ENCODE measurements at places on chromosomes 3 and 15.
A peak's percentile ranks its signal among the peaks of the same experiment; 100 is the strongest.

- no peak for DNase-seq
Measured at GRCh38 chr3:183161552-183162336, 790 bp downstream of the LAMP3 start.

DNA sequence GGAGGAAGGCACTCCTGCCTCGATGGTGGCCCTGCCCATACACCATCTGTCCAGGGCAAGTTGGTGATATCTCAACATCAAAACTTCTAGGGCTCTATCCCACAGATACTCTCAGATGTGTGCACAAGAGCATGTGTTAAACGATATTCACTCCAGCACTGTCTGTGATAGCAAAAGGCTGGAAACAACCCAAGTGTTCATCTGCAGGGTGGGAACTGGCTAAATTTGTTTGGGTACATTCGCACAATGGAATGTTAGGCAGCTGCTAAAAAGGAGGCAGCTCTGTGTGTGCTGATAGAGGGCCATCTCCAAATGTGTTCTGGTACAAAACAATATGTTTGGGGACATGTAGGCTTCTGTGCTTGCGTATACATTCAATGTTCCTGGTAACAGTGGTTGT lies 19.8 kb downstream of the IGDCC4 start:
- DNase-seq, result no peak

DNA sequence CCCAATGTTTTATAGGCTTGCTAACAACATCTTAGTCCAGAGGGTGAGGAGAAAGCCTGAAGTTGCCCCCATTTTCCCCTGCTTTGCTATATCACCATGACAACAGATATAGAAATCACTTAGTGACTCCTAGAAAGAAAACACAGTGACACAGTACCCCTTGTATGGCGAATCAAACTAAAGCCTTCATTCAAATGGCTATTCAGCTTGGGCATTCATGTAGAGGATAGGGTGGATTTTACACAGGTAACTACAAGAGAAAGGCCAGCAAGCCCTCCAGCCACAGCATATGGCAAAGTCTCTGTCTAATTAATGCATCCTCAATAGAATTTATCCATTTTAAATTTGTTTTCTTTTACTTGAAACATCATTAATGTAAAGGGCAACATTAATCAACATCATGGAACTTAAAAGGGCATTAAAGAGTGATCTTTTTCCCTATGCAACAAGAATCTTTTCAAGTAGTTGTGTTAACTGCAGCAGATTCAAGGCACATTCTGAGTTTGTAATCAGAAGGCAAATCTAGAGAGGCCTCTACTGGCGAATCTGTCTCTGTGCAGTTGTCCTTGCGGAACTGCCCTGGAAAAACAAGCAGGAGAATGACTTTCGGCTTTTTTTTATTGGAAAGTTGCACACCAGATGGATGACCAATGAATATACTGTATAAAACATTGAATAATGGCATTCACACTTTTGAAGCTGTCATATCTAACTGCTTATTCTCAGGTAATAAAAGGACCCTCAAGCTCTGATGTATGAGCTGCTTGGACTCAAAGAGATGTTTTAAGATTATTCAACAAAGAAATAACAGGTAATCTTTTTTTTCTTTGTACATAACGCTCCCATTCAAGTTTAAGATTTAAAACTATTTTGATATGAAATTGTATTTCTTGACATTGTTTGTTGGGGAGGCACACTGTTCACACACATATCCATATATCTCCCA lies 621.7 kb upstream of the AGTR1 start:
- DNase-seq, result peak; percentile 20

DNA sequence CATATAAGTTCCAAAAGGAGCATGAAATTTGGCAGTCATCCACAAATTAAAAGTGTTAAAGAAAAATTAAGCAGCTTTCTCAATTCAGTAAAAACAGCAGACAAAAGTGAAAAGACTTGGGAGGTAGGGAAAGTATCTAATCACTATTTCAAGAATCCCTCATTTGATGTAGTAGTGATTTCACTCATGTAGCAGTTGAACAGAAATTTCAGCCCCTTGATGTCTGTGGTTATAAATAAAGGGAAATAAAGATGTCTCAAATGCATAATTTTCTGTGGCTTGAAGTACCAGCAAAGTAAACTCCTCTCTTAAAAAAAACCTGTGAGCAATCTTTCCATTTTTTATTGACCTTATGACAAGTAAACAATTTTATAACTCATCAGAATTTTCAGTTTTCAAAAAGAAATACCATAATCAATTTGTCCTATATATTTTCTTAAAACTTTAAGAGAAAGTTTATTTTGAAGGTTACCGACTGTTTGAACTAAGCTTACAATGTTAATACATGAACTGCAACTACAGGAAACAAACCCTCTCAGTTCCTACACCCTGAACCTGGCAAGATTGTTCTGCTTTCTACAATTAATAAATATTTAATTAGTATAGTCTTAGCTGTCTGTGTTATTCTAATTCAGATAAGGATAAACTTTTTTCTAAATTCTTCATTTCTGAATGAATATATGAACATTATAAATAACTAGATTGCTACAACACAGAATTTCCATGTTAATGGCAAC lies 94.2 kb downstream of the CBLB start:
- DNase-seq, result no peak

DNA sequence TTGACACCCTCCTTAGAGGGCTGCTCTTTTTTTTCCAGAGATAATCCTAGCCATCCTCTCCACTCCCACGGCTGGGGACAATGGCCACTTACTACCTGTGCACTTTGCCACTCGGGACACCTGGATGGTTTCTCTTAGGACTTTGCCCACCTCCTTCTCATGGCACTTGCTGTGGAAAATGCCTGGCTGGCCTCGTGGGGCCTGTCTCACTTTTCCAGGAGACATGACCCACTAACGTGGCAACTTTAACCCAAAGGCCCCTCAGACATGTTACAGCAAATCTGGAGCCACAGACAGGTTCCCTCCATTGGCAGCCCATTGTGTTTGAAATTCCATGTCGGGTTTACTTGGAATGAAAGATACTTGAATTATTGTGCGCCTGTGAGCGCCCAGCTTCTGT lies 29.4 kb upstream of the ESYT3 start:
- DNase-seq, result no peak

Measured in NCI-H1436 (cell line).